ENCODE measurements at places on chromosomes 6 and 20.

GRCh38 chr20:43931976-43932375 is 17.3 kb downstream of the TOX2 start:
- DNase-seq = no peak

- DNase-seq = peak; percentile 17
Measured at GRCh38 chr20:3218307-3218988, 9.2 kb downstream of the ITPA start.

GRCh38 chr6:1264619-1265445 is 47.1 kb upstream of the FOXQ1 start:
- DNase-seq = no peak

DNA sequence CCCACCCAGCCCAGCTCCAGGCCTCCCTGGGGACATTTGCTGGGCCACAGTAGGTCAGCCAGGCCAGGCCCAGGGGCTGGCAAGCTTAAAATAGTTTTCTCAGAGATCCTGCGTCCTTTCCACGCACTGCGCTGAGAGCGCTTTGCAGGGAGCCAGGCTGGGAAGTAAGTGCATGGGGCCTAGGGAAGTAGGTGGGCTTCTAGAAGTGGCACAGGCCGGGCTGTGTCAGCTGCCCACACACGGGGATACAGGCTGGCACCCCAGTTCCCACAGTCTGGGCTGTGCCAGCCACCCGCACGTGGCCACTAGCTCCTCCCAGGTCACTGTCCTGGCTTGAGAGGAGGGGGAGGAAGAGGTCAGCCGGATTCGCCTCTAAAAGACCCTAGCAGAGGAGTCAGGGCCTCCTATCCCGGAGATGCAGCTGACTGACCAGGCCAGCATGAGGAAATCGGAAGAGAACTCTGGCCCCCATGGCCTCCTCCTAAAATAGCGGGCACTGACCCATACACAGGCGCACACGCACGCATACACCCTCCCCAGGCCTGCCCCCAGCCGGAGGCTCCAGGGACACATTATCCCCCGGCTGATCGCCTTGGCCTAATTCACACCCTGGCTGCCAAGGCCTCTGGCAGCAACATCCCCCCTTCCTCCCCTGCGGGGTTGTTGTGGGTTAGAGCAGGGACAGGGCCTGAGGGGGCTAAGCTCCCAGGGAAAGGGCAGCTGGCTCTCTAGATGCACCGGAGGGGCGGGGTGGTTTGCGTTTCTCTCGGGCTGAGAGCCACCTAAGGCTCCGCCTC is 5.4 kb downstream of the SLCO4A1 start:
- no peak for DNase-seq

DNA sequence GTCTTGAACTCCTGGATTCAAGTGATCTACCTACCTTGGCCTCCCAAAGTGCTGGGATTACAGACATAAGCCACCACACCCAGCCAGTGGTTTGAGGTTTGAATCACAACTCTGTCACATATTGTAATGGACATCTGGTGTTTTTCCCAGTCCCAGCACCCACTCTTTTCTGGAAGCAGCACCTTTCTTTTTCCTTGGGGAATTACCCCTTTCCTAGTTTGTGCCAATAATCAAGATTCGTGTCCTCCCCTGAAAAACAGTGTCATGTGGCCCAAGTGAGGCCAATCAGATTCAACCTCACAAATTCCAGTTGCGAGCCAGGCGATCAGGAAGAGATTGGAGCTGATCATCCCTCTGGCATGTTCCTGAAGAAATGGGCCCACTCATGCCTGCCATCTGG is 71.7 kb upstream of the SGK1 start:
- DNase-seq = no peak

GRCh38 chr6:7156643-7157278 is 49.0 kb downstream of the RREB1 start:
- no peak for DNase-seq

- DNase-seq = no peak
Measured at GRCh38 chr6:139586273-139586672, 211.8 kb upstream of the CITED2 start.

GRCh38 chr20:47701612-47702011 is 83.7 kb downstream of the SULF2 start:
- no peak for DNase-seq

DNA sequence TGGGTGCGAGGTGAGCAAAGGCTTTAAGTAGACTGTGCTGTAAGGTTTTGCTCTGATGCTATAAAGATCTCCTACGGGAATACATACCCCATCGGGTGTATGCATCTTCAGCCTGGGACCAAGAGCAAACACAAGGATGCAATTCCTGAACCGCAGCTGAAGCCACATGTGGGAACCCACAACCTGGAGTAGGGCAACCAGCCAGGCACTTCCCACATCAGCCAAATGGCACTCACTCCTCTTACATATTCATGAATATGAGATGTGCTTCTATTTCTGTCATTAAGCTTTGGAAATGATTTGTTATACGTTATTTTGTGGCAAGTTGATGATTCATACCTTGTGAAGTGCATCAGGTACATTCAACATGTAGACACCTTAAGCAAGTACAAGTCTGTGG is 619.2 kb downstream of the C6orf118 start:
- DNase-seq = no peak

DNA sequence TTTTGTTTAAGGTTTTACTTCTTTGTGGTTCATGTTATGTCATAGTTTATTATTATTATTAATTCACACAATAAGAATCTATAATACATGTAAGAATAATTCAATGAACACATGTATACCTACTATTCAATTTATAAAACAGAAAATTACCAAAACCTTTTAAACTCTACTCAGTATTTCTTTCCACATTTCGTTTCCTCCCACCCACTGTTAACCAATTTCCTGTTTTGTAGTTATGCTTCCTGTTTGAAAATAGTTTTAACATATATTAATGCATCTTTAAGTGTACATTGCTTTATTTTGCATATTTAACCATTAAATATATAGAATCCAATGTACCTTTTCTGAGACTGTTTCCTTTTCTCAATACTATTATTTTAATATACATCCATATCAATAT is 397.9 kb upstream of the SPTLC3 start:
- no peak for DNase-seq

DNA sequence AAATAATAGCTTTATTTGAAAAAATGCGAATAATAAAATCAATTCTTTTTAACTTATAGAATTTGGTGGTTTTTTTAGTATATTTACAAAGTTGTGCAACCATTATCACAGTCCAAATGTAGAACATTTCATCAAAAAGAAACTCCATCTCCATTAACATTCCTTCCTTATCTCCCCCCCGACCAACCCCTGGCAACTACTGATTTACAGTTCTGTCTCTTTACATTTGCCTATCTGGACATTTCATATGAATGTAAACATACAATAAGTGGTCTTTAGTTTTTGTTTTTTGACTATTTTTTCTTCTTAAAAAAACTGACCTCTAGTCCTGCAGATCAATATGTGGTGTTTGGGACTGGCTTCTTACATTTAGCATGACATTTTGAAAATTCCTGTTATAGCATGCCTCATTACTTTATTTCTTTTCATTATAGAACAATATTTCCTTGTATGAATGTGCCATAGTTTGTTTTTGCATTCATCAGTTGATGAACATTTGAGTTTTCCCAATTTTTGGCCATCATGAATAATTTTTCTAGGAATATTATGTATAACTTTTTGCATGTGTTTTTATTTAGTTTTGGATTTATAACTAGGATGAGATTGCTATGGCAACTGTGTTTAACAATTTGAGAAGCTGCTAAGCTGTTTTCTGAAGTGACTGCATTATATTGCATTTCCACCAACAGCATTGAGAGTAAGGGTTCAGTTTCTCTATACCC is 344.7 kb downstream of the NKAIN2 start:
- no peak for DNase-seq

GRCh38 chr6:15904651-15905376 is 224.1 kb upstream of the MYLIP start:
- DNase-seq = no peak

GRCh38 chr20:22924046-22924737 is 110.9 kb upstream of the SSTR4 start:
- no peak for DNase-seq

GRCh38 chr6:152232501-152233151 is 404.5 kb downstream of the SYNE1 start:
- no peak for DNase-seq

DNA sequence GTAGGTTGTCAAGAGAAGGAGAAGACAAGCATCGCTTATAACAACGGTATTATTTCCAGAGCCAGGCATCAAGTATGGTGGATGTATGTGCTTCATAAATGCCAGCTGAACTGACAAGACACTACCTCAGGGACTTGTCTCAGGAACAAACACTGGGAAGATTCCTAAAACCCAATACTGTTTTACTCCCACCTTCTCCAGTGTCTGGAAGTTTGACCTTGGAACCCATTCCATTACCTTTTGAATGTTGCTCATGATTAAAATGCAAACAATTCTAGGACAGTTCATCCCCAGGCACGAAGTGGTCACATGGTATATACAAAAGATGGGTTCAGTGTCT is 300.1 kb downstream of the ADGB start:
- no peak for DNase-seq

DNA sequence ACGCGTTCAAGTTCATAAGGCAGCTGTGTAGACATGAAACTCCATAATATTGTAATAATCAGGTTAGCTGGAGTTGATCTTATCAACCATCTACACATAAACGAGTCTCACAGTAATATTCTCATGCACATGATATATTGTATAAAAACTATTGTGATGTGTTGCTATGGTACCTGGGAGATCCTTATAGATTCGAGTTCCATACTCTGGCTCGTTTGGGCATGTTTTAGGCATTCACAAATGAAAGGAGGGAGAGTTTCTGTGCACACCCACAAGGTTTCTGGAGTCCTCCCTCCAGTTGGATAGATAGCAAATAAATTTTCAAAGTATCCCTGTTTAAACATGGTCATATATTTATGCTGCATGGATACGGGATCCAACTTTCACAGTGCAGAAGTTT is 567.5 kb upstream of the SLC35B3 start:
- DNase-seq = no peak

DNA sequence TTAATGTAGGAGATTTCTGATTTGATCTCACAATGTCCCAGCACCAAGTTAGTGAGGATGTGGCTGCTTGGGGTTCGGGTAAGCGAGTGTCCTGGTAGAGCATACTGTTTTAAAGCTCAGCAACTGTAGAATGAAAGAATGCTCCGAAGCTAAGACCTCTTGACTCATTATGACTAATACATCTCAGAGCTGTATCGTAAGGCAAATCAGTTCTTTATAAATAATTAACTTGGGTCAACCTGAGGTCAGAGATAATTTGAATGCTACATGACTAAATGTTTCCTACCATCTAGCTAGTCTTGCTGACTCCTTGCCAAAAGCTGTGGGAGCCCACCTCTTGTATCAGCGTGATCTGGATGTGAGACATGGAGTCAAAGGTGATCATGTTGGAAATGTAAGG is 128.8 kb upstream of the PDE7B start:
- no peak for DNase-seq

DNA sequence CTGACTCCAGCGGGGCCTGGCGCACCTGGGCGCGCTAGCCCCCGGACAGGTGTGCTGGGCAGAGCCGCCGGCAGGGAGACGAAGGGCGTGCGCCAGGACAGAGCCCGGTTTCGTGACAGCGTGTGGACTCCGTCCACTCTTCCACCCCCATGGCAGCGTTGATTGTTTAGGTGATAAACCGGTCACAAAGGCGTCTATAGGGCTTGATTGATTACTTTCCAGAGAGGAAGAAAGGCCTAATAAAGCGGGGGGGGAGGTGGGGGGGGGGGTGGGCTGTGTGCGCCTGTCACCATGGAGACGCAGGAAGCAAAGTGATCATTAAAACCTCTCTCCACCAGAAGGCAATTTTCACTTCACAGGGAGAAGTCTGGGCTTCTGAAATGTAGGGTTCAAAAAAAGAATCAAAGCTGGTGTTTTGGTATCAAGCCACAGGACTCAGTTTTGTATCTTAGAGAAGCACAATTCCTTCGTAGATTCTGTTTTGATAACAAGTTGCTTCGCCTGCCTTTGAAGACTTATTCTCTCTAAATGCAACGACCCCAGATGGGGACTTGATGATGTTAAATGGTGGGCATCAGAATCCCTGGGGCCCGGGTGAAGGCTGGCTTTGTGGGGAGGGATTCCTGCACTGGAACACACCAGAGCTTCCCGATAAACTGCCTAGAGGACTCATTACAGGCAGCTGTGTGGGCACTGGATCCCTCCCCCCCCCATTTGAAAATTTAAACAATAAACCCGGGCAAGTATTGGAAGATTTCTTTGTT is 1.4 kb downstream of the PHACTR3 start:
- DNase-seq = peak; percentile 49

DNA sequence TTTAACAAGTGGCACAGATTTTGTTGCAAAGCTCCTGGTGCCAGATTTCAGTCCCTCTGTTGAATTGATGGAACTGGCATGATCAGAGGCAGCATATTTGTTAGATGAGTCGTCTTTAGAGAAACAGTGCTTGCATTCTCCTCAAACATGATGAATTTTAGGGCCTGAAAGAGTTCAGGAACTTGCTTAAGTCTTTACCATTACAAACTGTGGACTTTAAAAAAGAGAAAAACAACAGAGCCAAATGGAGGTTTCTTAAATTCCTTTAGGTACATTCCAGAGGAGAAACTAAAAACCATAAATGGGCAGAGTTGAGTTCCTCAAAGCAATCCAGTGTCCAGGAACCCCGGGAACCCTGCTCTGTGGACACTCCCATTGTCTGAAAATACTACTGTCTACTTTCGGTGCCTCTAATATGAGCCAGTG is 2.5 kb downstream of the GTF2H5 start:
- no peak for DNase-seq

DNA sequence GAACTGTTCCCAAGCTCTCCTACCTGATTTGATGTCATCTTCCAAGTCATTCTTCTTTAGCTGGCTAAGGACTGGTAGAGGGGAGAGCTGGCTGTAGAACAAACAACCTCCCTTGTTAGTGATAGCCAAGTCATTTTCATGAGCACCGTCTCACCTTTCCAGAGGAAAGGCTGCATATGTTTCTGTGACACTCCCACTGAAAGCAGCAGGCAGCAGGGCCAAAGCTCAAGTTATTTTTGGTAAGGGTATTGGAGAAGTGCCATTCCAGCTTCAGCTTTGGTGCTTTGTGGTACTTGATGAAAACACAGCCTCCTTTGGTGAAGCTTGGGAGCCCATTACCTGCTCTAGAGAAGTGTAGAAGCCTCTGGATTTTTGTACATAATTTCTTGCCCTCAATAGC is 5.4 kb upstream of the DOK5 start:
- no peak for DNase-seq

DNA sequence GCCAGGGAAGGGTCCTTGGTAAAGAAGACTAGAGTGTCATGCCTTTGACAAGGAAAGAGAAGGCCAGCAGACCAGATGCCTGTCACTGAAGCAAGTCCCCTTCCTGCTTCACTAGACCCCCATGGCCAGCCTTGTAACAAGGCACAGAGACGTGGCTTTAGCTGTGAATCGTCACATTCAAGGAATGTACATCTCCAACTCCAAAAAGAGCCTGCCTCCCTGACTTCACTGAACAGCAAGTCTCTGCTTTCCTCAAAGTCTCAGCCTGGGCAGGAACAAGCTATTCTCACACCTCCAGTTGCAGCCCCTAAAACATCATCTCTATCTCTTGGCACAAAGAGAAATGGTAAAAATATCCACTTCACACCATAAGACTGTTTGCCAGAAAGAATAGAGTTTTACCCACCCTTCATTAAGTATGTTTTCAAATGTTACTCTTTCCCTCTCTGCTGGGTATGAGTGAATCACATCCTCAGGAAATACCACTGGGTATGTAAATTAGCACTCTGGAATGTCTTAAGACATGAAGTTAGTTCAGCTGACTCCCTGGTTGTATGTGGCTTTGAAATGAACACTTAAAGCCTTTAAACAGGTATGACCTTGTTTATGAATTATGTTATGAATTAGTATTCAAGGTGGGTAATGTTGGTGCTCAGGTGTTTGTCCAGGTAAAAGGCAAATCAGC is 46.4 kb upstream of the NT5E start:
- no peak for DNase-seq

Data from midbrain (tissue), 1 donor.